ENCODE measurements at places on chromosomes 1 and 21.

GRCh38 chr1:217805792-217806191 lies 174.6 kb downstream of the SPATA17 start:
- DNase-seq = no peak

DNA sequence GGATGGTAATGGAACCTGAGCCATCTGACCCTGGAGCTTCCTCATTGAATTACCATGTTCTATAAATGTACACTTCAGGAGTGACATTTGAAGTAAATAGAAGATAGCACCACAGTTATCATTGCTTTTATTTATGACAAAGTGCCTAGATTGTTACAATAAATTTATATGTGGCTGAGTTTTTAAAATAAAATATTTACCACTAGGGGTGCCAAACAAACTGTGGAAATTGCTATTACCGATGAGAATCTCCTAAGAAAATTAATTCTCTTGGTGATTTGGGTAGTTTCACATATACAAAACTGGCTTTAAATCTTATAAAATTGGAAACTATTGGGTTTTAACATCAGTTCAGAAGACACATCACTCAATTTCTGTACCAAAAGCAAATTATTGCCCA lies 1.4 kb upstream of the TNR start:
- DNase-seq = no peak

DNA sequence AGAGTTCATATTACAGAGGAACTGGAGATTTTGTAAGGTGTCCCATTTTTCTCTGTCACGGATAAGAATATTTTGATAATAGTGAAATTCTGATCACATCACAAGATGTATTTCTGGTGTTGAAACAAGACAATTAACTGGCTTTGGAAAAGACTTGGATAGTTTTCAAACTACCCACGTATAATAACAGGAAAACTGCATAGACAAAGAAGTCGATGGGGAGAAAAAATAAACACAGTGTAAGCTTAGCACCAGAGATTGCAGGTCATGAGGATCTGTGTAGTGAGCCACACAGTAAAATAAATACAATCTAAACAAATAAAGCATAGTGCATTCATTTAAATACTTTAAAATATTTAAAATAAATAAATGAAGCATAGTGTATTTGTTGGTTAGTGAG lies 452.3 kb upstream of the ADAMTS5 start:
- DNase-seq = no peak

GRCh38 chr1:198101716-198102453 lies 54.9 kb upstream of the NEK7 start:
- DNase-seq = no peak

- no peak for DNase-seq
Measured at GRCh38 chr1:73868810-73869336, 329.1 kb downstream of the LRRIQ3 start.
